SK-N-SH (cell line): ENCODE measurements at places on chromosomes 7 and 10.

GRCh38 chr7:22845221-22845834 lies 22.7 kb upstream of the TOMM7 start:
- DNase-seq = no peak
- H3K36me3 ChIP-seq = no peaks in the 10 kb centered on the region
- H3K27ac ChIP-seq = no peak overlapping the region
- no peaks in the 10 kb centered on the region for H3K4me1 ChIP-seq

GRCh38 chr7:141685285-141686023 lies 16.5 kb downstream of the DENND11 start:
- no peaks in the 10 kb centered on the region for H3K4me1 ChIP-seq
- H3K27ac ChIP-seq = no peak overlapping the region
- DNase-seq = no peak
- no peak overlapping the region for H3K4me3 ChIP-seq

DNA sequence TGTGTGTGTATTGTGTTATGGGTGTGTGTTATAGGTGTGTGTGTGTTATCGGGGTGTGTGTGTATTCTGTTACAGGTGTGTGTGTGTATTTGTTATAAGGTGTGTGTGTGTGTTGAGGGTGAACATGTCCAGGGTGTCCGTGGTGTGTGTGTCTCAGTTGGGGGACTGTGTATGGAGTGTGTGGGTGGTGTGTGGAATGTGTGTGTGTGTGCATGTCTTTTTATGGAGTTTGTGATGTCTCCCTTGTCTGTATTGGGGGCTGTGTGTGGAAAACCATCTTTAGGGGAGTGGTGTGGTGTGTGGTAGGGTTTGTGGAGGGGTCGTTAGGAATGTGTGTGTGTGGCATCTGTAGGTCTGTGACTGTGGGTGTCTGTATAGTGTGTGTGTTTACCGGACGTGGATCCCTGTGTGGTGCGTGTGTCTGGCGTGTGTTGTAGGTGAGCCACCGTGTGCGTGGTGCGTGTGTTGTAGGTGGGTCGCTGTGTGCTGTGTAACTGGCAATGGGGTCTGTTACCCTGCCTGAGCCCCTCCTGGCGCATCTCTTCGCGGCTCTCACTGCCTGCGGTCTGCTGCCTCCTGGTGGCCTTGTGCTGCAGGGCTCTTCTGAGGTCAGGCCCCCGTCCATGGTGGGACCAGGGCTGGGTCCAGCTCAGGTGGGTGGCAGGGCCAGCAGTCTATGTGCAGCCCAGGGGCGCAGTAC lies 61.7 kb downstream of the PALD1 start:
- H3K4me1 ChIP-seq = no peaks in the 10 kb centered on the region
- 0 out of 2 replicates have a peak, but pooled peaks cover 11% of the 10 kb centered on the region for H3K27me3 ChIP-seq
- peak; percentile 87 for DNase-seq
- H3K4me3 ChIP-seq = no peak overlapping the region; the same call in 1 of the 2 replicates
- H3K36me3 ChIP-seq = no peaks in the 10 kb centered on the region

- H3K27ac ChIP-seq = no peak overlapping the region
- no peak for DNase-seq
- H3K4me1 ChIP-seq = no peaks in the 10 kb centered on the region
- no peak overlapping the region; the same call in 1 of the 2 replicates for H3K4me3 ChIP-seq
These were observed 458.2 kb upstream of the NPVF start for GRCh38 chr7:25686493-25686892.

- H3K4me3 ChIP-seq = no peak overlapping the region
- DNase-seq = no peak
- H3K36me3 ChIP-seq = 0 out of 2 replicates have a peak, but pooled peaks cover 2% of the 10 kb centered on the region
- peaks cover 19% of the 10 kb centered on the region for H3K4me1 ChIP-seq
- no peaks in the 10 kb centered on the region for H3K27me3 ChIP-seq
These were observed 22.3 kb downstream of the CACUL1 start for GRCh38 chr10:118732245-118733165.

DNA sequence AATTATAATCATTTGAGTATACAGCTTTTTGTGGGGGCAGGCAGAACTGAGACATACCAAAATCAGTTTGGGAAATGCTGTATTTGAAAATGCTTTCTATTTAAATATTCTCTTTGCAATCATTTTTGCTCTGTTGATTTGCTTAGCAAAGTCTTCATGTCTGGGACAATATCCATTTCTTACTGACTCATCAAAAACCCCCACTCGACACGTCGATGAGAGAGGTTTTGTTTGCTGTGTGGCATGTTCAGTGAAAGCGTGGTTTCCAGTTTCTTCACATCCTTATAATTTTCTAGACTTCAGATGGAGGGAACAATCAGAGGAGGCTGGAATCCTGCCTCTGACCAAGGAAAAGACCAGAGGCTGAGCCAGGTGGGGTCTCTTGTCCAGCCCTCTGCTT lies 28.9 kb downstream of the HTRA1 start:
- H3K4me1 ChIP-seq = peaks cover 14% of the 10 kb centered on the region; the same call in 1 of the 2 replicates
- H3K4me3 ChIP-seq = no peak overlapping the region
- H3K27me3 ChIP-seq = no peaks in the 10 kb centered on the region
- DNase-seq = no peak
- no peak overlapping the region for H3K27ac ChIP-seq
- no peaks in the 10 kb centered on the region for H3K36me3 ChIP-seq
